ENCODE measurements at places on chromosomes 13 and 19.

DNA sequence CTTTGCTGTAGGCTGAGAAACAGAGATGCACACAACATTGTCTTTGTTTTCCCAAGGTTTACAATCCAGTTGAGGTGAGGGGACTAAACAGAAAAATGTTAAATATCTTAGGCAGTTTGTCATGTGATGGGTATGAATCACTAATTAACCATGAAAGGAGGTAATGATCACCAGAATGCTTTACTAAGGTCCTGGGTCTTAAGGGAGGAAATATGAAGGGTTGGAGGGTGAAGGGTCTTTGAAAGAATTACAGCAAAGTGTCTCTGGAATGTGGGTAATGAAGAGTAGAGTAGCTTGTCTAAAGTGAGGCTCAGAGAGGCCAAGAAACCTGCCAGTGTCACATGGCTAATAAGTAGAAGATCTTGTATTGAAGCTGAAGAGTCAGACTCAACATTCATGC is 19.0 kb downstream of the BIVM start:
- no peak for DNase-seq

DNA sequence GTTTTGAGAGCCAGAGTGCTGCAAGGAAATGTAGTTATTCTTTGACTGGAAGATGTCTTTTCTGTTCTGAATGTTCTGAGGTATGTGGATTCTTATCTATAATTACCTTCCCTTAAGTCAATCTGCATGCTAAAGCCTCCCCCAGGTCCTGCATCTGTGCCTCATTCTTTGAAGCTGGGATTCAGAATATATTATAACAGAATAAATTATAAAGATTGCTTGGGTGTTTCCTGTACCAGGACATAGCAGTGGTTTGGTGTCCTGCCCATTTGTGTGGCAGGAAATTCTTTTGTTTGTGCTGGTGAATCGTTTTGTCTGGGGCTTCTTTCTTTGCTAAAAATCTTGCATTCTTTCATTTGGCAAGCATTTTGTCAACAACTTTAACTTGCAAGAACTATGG is 60.2 kb downstream of the ITGBL1 start:
- peak; percentile 95 for DNase-seq

- DNase-seq = no peak
These were observed at the start of gene BEST2 for GRCh38 chr19:12751635-12752034. TSS of gene BEST2 (plus strand) at chr19:12751791. CDS start at chr19:12752593, 802 bp downstream.

GRCh38 chr13:28046981-28047380 is 53.4 kb downstream of the FLT3 start:
- peak; percentile 86 for DNase-seq

- DNase-seq = no peak
These were observed 129.2 kb upstream of the PEG3 start for GRCh38 chr19:56969759-56970178.

GRCh38 chr19:29860492-29860891 is 48.7 kb downstream of the CCNE1 start:
- no peak for DNase-seq

GRCh38 chr19:33784432-33784831 is 12.2 kb upstream of the KCTD15 start:
- peak; percentile 14 for DNase-seq

DNA sequence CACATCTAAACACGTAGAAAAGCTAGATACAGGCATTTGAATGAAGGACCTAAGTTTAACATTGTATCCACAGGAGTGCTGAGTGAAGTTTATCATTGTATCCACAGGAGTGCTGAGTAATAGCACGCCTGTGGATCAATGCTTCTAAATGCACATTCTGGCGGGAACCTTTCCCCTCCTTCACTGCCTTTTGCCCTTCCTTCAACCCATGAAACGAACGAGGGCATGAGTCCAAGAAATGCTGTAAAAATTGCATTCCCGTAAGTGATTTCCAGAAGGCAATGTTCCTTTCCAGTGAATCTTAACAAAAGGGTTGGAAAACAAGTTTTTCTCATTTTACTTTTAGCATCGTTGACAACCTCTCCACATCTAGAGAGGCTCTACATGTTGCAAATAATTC is 88.1 kb downstream of the ZDHHC20 start:
- DNase-seq = no peak

DNA sequence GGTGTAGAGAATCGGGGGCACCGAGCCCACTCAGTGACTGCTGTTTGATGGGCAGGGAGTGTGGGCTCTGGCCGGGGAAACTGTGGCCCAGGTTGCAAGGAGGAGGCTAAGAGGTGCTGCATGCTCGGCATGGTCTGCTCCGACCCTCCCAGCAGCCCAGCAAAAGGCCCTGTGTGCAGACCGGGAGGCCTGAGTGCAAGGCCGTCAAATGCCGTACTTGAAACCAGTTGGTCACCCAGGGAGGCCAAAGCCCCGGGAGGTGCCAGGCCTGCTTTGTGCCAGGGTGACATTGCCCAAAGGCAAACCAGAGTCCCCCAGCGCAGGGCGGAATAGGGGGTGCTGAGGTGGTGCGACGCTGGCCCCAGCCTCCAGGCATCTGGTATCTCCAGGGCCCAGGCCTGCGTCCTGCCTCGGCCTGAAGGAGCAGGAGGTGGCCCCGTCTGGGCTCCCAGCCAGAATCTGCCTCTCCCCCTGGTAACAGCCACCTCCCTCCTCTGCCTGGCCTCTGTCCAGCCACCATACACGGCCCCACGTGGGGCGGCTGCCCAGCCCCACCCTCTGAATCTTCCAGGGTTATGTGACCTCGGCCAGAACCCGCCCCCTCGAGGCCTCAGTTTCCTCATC is 4.0 kb downstream of the PIK3R2 start:
- peak; percentile 92 for DNase-seq

DNA sequence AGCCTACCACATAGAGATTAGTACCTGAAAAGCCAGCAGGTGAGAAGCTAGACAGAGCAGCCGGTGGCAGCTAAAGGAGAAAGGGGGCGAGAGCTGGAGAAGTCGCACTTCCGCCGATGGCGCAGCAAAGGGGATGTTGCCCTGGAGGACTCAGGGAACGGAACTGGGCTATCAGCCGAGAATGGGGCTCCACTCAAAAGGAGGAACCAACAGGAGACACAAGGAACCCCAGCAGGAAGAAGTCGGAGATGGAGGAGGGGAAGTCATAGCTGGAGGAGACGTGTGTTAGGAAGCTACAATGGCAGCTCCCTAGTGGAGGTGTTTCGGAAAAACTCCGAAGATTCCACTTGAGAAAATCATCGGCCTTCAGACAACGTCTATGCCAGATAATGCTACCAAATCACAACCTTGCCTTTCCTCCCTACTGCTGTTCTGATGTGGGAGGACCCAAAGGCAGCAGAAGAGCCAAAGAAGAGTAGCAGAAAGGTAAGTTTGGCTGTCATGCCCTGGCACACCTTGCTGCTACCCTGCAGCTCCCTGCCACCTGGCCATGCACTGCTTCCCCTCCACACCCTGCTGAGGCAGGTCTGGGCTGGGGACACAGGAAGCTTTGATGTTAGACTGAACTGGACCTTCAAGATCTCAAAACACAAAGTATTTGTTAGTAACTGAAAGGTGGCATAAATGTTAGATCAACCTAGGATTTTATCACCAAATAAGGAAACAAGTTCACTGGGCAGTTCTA is 127.9 kb downstream of the DLEU7 start:
- no peak for DNase-seq

DNA sequence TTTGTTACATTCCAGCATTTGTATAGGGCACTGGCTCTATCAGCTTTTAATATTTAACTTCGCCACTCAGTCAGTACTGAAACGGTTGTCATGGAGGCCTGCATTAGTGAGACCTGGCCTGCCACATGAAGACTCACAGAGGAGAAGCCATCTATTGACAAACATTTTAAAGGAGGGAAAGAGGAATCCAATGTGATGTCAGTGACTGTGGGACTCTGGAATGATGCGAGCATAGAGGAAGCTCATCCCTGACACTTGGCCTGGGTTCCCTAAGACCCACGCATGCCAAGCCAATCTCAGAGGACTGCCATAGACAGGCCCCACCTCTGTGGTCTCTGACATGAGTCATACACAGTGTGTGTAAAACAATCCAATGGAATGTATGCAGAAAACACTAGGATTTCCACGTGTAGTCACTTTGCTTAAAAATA is 7.9 kb upstream of the DPY19L3 start:
- peak; percentile 73 for DNase-seq

GRCh38 chr19:19026299-19026971 is 6.9 kb downstream of the SUGP2 start:
- no peak for DNase-seq

- peak; percentile 38 for DNase-seq
These were observed 53.9 kb downstream of the RXFP2 start for GRCh38 chr13:31793246-31793645.

GRCh38 chr19:8965887-8966286 is 44.3 kb downstream of the MUC16 start:
- DNase-seq = no peak

DNA sequence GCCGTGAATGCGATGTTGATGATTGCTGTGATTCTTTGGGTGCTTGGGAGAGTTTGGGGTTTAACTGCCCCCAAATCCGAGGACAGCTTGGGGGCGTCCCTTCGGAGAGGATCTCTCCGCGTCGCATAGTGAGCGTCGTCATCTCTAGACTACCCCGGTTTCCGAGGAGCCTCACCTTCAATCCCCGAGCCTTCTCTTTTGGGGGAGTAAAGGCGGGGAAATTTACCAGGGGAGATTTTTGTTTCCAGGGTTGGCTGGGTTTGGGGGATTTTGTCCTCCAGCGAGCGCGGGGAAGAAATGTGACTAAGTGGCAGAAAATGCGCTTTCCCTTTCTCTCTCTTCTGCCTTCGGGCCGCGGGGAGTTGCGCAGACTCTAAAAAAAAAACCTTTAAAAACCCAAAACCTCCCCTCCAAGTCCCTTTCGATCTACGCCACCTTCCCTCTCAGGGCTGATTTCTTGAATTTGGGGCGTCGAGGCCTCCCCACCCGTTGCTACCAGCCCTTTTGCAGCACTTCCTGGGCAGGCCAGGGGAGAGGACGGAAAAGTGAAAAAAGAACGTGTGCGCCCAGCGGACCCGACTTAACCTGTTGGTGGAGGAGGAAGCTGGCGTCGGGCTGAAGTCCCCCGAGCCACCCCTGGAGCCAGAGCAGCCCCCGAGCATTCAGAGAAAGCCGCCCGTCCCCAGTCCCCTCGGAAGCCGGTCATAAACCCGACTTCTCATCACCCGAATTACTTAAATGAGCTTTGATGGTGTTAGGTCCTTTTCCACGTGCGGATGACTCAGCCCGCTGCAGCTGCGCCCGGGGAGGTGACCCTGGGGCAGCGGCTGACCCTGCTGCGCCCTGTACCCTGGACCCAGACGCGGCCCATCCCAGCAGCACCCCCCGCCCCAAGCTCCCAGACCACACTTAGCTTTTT is 17.7 kb downstream of the NFIX start:
- DNase-seq = peak; percentile 45

GRCh38 chr13:100809856-100810255 is 135.3 kb upstream of the TMTC4 start:
- DNase-seq = no peak

- DNase-seq = peak; percentile 70
These were observed at the start of gene LYL1 for GRCh38 chr19:13102666-13103580. TSS of gene LYL1 (minus strand) at chr19:13102858. CDS start at chr19:13101171, 1,687 bp downstream.

DNA sequence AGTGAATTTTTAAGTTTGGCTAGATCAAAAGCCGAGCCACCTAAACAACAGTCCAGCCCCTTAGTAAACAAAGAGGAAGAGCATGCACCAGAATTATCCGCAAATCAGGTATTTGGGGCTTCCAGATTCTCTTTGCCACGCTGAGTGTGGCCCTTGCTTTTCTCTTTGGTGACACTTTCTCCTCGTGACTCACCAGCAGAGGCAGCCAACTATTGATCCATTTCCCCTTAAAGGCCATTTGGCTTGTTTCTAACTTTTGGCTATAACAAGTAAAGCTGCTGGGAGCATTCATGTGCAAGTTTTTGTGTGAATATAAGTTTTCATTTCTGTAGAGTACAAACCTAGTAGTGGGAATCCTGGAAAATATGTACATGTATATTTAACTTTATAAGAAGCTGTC is 17.6 kb upstream of the WDR88 start:
- no peak for DNase-seq

GRCh38 chr13:58165617-58166016 is 534.1 kb downstream of the PCDH17 start:
- DNase-seq = no peak

GRCh38 chr13:59012731-59013130 is 1151.0 kb downstream of the DIAPH3 start:
- no peak for DNase-seq

DNA sequence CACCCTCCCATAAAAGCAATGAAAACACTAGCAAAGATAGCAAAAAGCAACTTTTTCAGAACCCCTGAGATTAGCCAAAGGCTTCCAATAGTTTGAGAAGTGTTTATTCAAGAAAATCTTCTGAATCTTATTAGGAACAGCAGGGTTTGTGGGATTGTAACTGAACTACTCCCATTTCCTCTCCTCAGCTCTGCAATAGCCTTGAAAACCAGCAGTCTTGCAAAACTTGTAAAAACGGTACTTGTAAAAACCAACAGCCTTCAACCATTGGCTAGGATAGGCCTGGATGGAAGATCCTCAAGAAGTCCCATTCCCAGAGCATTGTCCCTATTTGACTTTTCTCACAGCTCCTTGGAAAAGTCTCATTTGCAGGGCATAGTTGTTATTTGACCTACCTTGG is 12.1 kb downstream of the RNASEH2B start:
- DNase-seq = no peak

GRCh38 chr13:97116754-97117153 is 105.4 kb upstream of the MBNL2 start:
- DNase-seq = peak; percentile 66

DNA sequence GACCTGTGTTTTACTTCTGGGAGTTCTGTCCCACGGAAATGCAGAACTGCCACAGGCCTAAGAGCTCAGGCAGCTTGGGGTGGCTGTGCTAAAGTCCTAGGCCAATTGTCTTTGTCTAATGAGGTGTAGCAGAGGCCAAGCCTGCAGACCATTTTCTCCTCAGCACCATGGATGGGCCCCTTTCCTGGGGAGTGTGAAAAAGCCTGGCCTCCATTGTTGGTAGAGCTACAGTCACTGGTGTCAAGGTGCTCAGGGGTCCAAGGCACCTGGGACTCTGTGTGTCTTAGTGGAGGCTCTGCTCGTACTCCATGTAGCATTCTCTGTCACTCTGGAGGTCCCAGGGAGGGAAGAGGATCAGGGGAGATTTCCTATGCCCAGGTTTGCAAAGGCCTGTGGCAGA is 329.6 kb downstream of the SLITRK5 start:
- DNase-seq = no peak

GRCh38 chr19:52722062-52723003 is 12.5 kb downstream of the ZNF611 start:
- DNase-seq = peak; percentile 91

GRCh38 chr13:40175639-40176038 is 490.8 kb downstream of the FOXO1 start:
- DNase-seq = peak; percentile 87

- DNase-seq = no peak
These were observed 5.8 kb downstream of the ZNF175 start for GRCh38 chr19:51576850-51577249.

GRCh38 chr19:51698296-51698695 is 5.2 kb downstream of the SPACA6 start:
- DNase-seq = peak; percentile 73

- DNase-seq = no peak
These were observed 123.1 kb downstream of the RBM26 start for GRCh38 chr13:79282976-79283375.

- no peak for DNase-seq
These were observed 15.0 kb downstream of the MLLT1 start for GRCh38 chr19:6264803-6265202.

- DNase-seq = no peak
These were observed 322.3 kb downstream of the OXGR1 start for GRCh38 chr13:96672016-96672415.

GRCh38 chr19:48292798-48293197 is 22.9 kb downstream of the ZNF114 start:
- peak; percentile 92 for DNase-seq

- no peak for DNase-seq
These were observed 21.9 kb downstream of the CEBPA start for GRCh38 chr19:33280351-33280921.
